Activated CD4-positive, alpha-beta T cell treated with anti-CD3 and anti-CD28 coated beads, Interleukin-2, amount 10 ng/mL, durations not matched to agents 7 days and 5 days (primary cell): ENCODE measurements at places on chromosomes 5 and 9. TPM values are rescaled to one million over a fixed set of nuclear protein-coding genes. Genes with fewer than 3 reads are reported as not detected.

TXNDC8 gene
- not detected for total RNA-seq

SIL1 gene
- total RNA-seq: 9.7 TPM

KIAA1191 gene
- 53.6 TPM for total RNA-seq

OR1J2 gene
- total RNA-seq: not detected

DMRT3 gene
- not detected for total RNA-seq

LRRTM2 gene
- not detected for total RNA-seq

F2R gene
- 7.3 TPM for total RNA-seq

KIAA0825 gene
- 2.7 TPM for total RNA-seq

CCDC187 gene
- total RNA-seq: not detected

FRRS1L gene
- not detected for total RNA-seq

SHISAL2B gene
- not detected for total RNA-seq

ARID3C gene
- 0.69 TPM for total RNA-seq

CSF1R gene
- total RNA-seq: 0.15 TPM

ZFP2 gene
- total RNA-seq: 0.21 TPM

GABRA1 gene
- not detected for total RNA-seq

ADAMTSL2 gene
- not detected for total RNA-seq

ANKRD31 gene
- total RNA-seq: 0.17 TPM

GAS1 gene
- 0.54 TPM for total RNA-seq

FOXD4L6 gene
- total RNA-seq: not detected

CRHBP gene
- 0.27 TPM for total RNA-seq

SPATA31A1 gene
- total RNA-seq: not detected

PLGRKT gene
- total RNA-seq: 35.7 TPM

SMIM33 gene
- 1.2 TPM for total RNA-seq

CARD9 gene
- 0.69 TPM for total RNA-seq

MARCHF11 gene
- not detected for total RNA-seq

ECM2 gene
- total RNA-seq: not detected

ARHGEF39 gene
- 13.5 TPM for total RNA-seq

PTPN3 gene
- total RNA-seq: not detected

ASS1 gene
- 3.9 TPM for total RNA-seq

CLPTM1L gene
- 122 TPM for total RNA-seq

PCDHGA11 gene
- not detected for total RNA-seq

ADAMTS2 gene
- total RNA-seq: not detected

NEK6 gene
- total RNA-seq: 8.0 TPM

P4HA2 gene
- total RNA-seq: 2.3 TPM

PRSS3 gene
- not detected for total RNA-seq

TAF11L5 gene
- total RNA-seq: not detected

AGGF1 gene
- total RNA-seq: 27.6 TPM

CCL27 gene
- total RNA-seq: not detected

RORB gene
- total RNA-seq: not detected

PCDHB3 gene
- not detected for total RNA-seq
